ENCODE measurements at places on chromosomes 2 and 18. TPM values are rescaled to one million over a fixed set of nuclear protein-coding genes. Genes with fewer than 3 reads are reported as not detected.

The TRIB2 gene
- polyA plus RNA-seq: 21.0 TPM

The PDE1A gene
- 0.08 TPM for polyA plus RNA-seq

The FMNL2 gene
- polyA plus RNA-seq: 16.1 TPM

The LRP1B gene
- polyA plus RNA-seq: 0.28 TPM

The SPHKAP gene
- not detected for polyA plus RNA-seq

The GPR75 gene
- 2.4 TPM for polyA plus RNA-seq

The NDC80 gene
- polyA plus RNA-seq: 7.9 TPM

The SLC19A3 gene
- polyA plus RNA-seq: 0.02 TPM

All from SK-N-SH (cell line).